ENCODE measurements at places on chromosomes 3 and 15. TPM values are rescaled to one million over a fixed set of nuclear protein-coding genes. Genes with fewer than 3 reads are reported as not detected.

GRCh38 chr3:33026267-33026666 lies 70.7 kb downstream of the GLB1 start:
- DNase-seq = no peak

- DNase-seq = no peak
Observed at GRCh38 chr3:10285272-10286132, 7.2 kb downstream of the GHRL start.

DNA sequence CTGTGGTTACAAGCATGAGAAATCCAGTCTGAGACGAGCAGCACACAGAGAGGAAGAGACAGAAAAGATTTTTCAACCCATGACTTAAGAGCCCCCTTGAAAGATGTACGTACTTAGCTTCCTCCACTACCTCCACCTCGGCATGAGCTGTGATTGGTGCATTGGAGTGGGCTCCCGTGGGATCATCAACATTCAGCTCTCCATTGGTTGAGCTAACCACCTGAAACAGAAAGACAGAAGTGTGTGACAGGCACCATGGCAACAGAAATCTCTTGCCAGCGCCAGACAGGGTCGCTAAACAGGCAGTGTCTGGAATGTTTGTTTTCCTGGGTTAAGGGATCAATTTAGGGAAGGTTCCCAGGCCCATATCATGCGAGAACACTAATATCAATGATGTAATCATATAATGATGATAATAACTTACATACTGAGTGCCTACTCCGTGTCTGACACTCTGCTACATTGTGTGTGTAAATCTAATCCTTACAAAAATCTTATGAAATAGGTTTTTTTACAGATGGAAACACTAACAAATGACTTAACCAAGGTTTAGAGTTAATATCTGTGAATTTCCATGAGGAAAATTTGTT lies 17.5 kb upstream of the PPIB start:
- DNase-seq = no peak

PLA2G4D gene
- not detected for total RNA-seq

DNA sequence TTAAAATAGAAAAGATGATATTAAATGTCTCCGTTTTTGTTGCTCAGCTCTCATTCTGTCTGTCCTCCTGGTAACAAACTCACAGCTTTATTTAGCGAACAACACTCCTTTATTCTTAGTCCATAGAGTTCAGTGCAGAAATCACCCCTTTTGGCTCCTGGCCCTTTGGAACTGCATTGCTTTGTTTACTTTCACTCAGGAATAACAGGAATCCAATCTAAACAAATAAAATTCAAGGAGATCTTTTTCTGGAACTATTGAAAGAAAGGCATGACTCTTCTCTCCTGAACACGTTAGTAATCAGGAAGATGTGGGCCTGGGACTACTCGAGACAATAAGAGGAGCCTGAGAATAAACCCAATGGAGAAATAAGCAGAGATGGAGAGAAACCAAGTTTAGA lies 409.2 kb downstream of the DIPK2A start:
- no peak for DNase-seq

DNA sequence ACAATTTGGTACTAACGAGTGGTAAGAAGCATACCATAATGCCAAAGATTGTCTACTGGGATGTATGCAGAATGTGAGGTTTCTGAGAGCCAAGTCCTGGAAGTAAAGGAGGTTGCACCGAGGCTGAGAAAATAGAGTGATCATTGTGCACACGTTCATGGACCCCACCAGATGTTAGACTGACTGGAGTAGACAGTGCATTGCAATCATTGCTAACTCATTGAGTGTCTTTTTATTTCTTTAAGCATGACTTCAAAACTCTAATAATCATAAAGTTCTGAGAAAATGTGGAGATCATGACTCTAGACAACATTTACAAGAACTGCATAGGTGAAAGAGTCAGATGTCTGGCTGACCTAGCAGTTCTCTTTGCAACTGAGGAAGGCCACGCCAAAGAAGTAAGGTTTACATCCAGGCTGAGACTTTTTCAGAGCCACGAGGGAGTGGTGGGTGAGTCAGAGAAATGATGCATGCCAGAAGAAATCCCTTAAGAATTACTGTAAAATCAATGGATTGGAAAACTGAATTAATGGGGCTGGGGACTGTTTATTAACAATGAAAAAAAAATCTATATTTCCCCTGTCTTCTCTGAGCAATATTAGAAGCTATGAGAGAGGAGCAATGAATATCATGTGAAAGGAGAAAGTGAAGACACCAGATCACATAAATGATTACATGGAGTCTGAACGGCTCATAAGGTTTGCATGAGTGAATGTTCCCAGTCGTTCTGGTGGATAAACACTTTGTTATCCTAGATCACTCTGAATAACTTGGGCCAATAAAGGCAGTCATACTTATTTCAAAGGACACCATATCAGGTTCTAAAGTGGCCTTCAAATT lies 76.0 kb upstream of the SLC25A26 start:
- no peak for DNase-seq

- DNase-seq = no peak
Observed at GRCh38 chr3:42101048-42101447, 9.9 kb downstream of the TRAK1 start.

DCP1A gene
- total RNA-seq = 13.7 TPM

DHFR2 gene
- 2.6 TPM for total RNA-seq

- DNase-seq = no peak
Observed at GRCh38 chr15:40465939-40466338, 4.8 kb upstream of the CHST14 start.

CFAP44 gene
- 2.6 TPM for total RNA-seq

FBXW12 gene
- not detected for total RNA-seq

- DNase-seq = no peak
Observed at GRCh38 chr3:34077417-34078195, 279.2 kb downstream of the PDCD6IP start.

DNA sequence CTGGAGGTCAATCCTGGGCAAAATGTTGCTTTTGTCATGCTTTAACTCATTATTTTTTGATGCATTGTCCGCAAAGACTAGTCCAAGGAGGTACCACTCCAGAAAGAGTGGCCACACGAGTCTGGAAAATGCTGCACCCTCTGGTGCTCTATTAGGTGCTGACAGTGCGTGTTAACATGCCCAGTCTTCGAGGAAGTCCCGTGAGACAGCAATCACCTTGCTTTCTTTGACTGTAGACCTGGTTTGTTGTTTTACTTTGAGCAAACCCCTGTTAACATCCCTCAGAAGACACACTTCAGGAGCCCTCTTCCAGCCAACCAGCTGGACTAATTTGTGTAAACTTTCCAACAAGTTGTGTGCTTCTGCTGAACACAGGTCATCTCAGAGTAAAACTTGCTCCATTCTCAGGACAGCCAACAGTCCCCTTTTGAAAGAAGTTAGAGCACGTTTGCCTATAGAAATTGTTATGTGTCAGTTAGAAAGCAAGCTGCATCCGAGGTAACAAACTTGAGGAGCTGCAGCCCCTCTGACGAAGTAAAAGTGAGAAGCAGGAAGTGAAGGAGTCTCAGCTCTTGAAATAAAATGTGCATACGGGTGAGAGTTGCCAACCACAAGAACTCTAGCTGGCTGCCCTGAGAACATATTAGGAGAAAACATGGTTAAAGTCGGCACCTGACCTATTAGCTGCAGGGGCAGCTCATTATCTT lies 205.0 kb downstream of the LPP start:
- no peak for DNase-seq

GRCh38 chr3:30122359-30122758 lies 484.0 kb upstream of the TGFBR2 start:
- no peak for DNase-seq
